HT-29 (cell line): ENCODE measurements at places on chromosomes 11 and 22. TPM values are rescaled to one million over a fixed set of nuclear protein-coding genes. Genes with fewer than 3 reads are reported as not detected.

DNA sequence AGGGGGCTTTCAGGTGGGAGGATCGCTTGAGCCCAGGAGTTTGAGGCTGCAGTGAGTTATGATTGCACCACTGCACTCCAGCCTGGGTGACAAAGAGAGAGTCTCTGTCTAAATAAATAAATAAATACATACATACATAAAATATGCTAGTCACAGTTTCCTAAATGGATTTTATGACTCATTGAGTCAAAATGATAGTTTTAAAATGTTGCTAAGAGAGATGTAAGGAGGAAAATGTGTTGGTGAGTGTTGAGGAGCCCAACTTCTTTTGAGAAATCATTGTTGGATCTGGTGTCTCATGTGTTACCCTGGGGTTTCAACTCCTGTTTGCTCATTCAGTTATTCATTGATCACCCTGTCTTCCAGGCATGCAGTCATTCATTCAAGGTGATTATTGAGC, 21.0 kb downstream of the PARVB start:
- no peak for DNase-seq

- no peak for DNase-seq
Measured at GRCh38 chr11:75518771-75519653, 6.7 kb downstream of the GDPD5 start.

DNA sequence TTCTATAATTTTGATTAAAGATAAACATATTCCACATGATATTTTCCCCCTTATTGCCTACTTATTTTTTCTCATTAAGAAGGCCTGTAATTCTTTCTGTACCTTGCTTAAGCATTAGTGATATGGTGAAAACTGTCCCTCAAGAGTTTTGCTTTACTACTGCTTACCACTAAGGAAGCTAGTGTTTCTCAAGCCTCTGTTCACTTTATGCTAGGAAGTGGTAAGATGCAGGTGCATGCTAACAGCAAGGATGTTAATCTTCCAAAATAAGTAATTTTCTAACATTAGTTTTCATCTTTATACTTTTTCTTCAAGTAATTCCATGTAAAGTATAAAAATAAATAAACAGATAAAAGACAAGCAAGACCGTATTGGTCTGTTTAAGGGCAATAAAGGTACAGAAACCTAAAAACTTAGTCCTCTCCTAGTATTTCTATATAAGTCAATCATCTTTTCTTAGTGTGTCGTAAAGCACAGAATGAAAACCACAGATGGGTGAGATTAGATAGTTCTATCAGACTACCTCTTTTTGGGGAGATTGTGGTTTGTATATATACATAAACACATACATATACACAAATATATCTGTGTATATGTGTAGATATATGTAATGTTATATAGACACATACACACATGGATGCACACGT, 731.0 kb upstream of the CNTN5 start:
- no peak for DNase-seq

GRCh38 chr11:66330931-66331330, 5.3 kb downstream of the RIN1 start:
- DNase-seq = no peak

GRCh38 chr22:17570851-17571631, 7.7 kb downstream of the SLC25A18 start:
- no peak for DNase-seq

- DNase-seq = no peak
Measured at GRCh38 chr22:41478473-41478872, 9.6 kb downstream of the ACO2 start.

- peak; percentile 30 for DNase-seq
Measured at GRCh38 chr11:62732830-62733229, 4.5 kb downstream of the TTC9C start.

GRCh38 chr22:42978453-42979103, 36.4 kb downstream of the PACSIN2 start:
- peak; percentile 16 for DNase-seq

GRCh38 chr11:104155375-104155774, 8.6 kb downstream of the PDGFD start:
- no peak for DNase-seq

DNA sequence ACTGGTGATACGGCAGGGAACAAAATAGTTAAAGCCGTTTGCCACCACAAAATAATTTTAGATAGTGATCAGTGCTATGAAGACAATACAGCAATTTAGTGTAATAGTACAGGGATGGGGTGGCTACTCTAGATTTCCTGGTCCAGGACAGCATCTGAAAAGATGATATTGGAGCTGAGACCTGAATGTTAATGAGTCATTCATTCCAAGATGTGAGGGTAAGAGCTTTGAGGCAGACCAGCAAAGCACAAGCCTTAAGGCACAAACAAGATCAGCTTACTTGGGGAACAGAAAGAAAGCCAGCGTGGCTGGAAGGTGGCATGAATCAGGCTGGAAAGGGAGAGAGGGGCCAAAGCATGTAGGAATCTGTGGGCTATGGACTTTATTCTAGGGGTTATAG, 132.3 kb downstream of the TRIM44 start:
- no peak for DNase-seq

DNA sequence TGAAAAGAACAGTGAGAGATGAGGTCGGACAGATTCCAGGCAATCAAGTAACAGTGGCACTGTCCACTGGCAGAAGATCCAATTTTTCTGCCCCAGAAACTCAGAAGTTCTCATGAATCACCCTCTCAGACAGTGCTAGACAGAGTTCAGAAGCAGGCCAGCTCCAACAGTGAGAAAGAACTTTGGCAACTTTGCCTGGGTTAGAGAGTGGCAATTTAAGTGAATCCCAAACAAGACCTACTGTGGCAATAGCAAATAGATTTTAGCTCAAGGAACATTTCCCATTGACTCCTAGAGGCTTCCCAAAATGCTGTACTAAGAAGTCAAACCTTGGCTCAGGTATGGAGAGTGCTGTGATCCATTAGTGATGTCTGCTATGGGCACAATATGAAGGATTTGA, 12.3 kb downstream of the CD44 start:
- DNase-seq = no peak

DNA sequence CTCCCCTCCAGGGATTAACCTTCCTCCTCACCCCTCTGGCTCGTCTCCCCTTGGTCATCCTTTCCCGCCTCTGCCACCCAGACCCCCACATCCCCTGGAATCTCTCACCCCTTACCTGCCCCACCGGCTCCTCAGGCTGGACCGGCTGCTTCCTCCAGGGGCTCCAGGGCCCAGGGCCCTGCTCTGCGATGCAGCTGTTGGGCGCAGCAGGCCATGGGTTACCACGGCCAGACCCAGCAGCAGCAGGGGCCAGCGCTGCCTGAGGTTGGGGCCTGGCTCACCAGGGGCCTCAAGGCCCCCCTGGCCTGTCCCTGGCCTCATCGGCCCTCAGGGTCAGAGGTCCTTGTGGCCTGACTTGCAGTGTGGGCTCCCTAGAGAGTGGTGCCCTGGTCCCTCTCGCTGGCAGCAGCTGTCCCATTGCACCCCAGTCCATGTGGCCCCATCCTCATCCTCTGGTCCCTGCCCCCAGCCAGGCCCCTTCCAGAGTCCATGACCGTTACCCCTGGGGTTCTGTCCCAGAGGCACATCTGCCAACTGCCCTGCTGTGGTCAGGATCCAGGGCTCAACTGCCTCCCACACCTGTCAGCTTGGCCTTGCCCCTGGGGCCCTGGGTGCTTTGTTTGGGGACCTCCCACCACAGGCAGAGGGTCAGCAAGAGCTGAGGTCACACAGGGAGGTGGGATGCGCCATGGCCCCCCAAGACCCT, at the start of gene IGLL1:
TSS of gene IGLL1 (minus strand) at position 421 of the 706 bp plus-strand sequence. CDS start at position 321, 100 bp downstream.
- no peak for DNase-seq

- DNase-seq = no peak
Measured at GRCh38 chr22:33962409-33962808, 42.1 kb upstream of the LARGE1 start.

DNA sequence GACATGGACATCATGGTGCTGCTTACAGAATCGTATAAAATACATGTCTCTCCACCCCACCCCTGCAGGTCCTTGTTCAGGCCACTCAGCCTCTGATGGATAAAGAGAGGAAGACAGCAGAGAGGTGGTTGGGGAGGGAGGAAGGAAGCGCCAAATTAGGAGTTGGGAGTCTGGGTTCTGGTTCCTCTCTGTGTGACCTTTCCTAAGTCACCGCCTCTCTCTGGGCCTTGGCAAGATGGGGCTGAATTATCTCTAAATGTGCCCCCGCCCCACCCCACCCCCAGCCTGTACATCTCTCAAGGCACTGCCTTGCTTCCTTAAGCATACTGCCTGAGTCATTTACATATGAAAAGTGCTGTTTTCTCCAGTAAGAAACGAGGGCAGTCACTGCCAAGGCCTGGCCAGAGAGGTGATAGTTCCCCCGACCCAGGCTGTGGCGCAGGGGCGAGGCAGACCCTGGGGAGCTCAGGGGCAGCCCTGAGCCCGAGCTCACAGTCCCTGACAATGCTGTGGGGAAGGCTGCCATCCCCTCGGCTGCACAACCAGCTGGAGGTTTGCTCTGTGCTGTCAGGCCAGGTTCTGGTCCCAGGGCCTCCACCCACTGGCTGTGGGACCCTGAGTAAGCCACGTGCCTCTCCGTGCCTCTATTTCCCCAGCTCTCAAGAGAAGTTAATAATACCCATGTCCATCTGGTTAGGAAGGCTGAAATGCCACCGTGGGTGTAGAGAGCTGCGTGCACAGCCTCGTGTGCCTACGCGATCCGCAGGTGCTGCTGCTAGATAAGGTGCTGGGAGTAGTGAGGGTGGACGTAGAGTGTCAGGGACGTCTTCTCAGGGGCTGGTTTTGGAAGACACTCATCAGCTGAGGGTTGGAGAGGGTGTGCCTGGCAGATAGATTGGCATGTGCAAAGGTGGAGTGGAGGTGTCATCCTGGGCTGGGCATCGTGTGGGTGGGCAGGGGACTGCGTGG, 55.3 kb downstream of the CACNA1I start:
- DNase-seq = no peak

DNA sequence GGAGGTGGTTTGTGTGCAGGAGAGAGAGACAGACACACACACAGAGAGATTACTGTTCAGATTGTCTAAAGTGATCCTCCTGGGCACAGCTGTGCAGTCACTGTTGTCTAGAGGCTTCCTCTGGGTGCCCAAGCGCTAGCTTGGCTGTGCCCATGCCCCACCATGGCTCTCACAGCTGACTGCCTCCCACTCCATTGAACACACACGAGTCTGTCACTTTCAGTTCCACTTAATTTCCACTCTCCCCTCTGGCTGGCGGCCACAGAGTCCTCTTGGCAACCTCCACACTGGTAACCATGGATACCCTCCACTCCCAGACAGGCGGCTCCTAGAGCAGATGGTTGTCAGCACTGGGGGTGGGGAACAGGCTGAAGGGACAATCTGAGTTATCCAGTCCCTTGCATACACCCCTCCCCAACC, 29.1 kb downstream of the MAP6 start:
- DNase-seq = peak; percentile 7

DNA sequence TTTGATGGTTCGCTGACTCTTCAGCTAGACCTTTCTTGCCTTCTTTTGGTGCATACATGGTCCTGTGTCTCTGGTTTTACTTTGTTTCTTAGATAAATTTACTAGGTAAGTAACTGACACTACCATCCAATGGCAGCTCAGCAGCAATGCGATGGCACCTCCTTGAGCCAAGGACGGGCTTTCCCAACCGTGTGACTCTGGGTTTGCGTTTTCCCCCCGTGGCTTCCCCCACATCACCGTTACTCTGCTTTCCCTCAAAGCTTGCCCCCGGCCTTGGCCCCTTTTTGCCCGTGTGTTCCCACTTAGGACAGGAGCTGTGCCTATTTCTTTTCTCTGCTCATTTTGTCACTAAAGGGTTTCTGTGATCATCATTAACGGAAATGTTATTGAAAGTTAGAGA, 41.5 kb downstream of the TBC1D22A start:
- no peak for DNase-seq

SCO2 gene
- 5.0 and 5.5 TPM in 2 replicates for total RNA-seq

CNTF gene
- 1.3 and 1.6 TPM in 2 replicates for total RNA-seq

P2RY2 gene
- 36.4 and 39.5 TPM in 2 replicates for total RNA-seq

HMGXB4 gene
- total RNA-seq = 7.0 and 8.1 TPM in 2 replicates

ZNF215 gene
- 4.6 and 5.2 TPM in 2 replicates for total RNA-seq

CCDC85B gene
- 148 and 155 TPM in 2 replicates for total RNA-seq

MB gene
- total RNA-seq = 0.79 and 0.86 TPM in 2 replicates

MPZL2 gene
- total RNA-seq = 24.3 and 30.4 TPM in 2 replicates

ZFTA gene
- total RNA-seq = 22.1 and 35.2 TPM in 2 replicates

CRYBA4 gene
- total RNA-seq = not detected in 2 replicates
